Activated CD4-positive, alpha-beta T cell treated with anti-CD3 and anti-CD28 coated beads, Interleukin-2, amount 50 U/mL, for 16 hours (primary cell): ENCODE measurements at places on chromosomes 7 and 10.

DNA sequence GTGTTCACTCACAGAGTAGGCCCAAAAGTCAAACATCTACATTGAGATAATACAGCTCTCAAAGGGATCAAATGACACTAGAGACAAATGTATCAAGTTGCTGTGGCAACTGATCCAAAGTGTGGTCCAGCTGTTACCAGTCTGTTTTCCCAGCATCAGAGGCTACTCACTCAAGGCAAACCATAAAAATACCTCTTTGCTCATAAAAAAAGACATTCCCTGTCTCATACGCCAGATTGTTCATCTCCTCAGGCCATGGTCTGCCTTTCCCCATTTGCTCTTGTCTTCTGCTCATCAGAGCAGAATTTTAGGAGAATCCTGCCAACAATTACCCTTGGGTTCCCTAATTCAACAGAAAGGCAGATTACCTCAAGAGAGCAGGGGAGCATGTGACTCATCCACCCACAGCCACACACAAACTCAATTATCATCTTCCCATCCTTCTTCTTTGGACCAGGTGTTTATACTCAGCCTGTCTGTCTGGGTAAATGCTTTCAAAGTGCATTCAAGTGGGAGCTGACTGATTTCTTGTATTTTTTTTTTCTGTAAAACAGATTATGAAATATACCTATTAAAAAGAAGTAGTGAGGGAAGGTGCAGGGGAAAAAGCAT, 226.5 kb upstream of the HPS1 start:
- DNase-seq = no peak

- no peak for DNase-seq
Observed at GRCh38 chr10:49237985-49238384, 49.8 kb upstream of the TMEM273 start.

DNA sequence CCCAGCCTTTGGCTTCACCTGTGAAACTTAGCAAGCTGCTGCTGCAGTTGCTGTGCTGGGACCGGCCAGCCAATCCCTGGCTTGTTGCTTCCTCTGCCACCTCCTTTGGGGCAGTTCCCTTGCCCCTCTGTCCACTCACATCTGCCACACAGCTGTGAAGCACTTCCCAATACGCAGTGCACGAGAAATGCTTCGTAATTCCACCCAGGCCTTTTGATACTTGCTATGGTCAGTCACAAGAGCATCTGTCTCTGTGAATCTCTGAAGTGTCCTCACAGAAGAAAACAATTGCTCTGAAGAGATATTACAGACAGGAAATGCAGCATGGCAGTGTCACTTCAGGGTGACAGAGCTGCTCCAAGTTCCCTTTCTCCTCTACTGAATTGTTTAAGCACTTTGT, 208.5 kb downstream of the PTEN start:
- no peak for DNase-seq

GRCh38 chr10:117720931-117721835, 178.6 kb downstream of the EMX2 start:
- DNase-seq = no peak

DNA sequence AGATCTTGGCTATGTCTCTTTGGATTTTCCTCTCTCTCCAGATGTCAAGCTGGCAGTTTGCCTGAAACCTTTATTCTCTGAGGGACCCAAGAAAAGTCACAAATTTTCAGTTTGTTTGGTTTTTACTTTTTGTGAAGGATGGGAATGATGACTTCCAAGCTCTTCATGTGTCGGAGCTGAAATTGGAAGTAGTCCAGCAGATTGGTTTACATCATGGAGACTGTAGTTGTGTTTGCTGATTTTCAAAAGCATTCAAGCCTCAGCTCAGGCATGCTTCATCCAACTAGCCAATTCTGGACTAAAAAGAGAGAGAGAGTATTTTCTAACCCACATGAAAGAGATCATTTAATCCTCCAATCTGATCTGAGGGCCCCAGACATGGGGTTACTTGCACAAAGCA, 326.2 kb upstream of the AUTS2 start:
- no peak for DNase-seq

- DNase-seq = peak; percentile 80
Observed at GRCh38 chr10:13180788-13181187, 19.4 kb downstream of the MCM10 start.

GRCh38 chr10:2949948-2950354, 117.4 kb upstream of the PFKP start:
- DNase-seq = peak; percentile 87
